CD4-positive, alpha-beta T cell treated with Interleukin-15 for 1 hour (primary cell): ENCODE measurements at places on chromosomes 5 and 9.

GRCh38 chr5:91840412-91840811 lies 457.3 kb upstream of the ARRDC3 start:
- no peak for DNase-seq

DNA sequence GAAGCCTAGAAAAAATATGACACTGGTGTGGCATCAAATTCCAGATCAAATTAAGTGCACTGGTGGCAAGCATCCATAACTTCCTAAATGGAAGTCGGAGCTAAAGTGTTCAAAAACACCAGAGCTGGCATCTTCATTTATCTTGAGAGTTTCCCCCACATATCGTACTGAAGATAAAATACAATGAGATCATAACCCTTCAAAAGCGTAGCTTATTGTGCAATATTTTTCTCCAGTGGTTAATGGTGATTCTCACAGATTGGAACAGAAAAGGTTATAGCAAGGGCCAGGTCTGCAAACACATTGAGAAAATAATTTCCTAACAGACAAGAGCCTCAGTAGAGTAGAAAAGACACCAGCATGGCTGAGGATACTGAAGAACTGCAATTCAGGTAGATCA lies 147.6 kb downstream of the SEMA5A start:
- no peak for DNase-seq

GRCh38 chr9:131697097-131697496 lies 42.8 kb downstream of the RAPGEF1 start:
- DNase-seq, result no peak

- no peak for DNase-seq
Observed at GRCh38 chr5:150774145-150774544, 4.4 kb upstream of the SMIM3 start.

GRCh38 chr9:4792054-4792571 lies 631 bp upstream of the RCL1 start:
- no peak for DNase-seq

- DNase-seq, result no peak
Observed at GRCh38 chr5:157563373-157563928, 12.1 kb downstream of the ADAM19 start.

GRCh38 chr5:124842725-124843595 lies 96.5 kb upstream of the ZNF608 start:
- no peak for DNase-seq

DNA sequence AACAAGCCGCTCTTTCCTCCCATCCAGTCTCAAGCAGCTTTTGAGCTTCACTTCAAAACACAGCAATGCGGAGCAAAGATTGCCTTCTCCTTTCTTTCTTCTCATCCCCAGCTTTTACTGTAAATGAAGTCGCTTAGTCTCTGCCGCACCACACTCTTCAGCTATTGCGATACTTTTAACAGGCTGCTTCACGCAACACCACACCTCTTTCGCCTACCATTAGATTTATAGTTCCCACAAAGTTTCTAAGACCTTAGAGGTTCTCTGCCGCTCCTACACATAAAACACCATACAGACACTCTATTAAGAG lies 711 bp downstream of the PGGT1B start:
- DNase-seq, result no peak

DNA sequence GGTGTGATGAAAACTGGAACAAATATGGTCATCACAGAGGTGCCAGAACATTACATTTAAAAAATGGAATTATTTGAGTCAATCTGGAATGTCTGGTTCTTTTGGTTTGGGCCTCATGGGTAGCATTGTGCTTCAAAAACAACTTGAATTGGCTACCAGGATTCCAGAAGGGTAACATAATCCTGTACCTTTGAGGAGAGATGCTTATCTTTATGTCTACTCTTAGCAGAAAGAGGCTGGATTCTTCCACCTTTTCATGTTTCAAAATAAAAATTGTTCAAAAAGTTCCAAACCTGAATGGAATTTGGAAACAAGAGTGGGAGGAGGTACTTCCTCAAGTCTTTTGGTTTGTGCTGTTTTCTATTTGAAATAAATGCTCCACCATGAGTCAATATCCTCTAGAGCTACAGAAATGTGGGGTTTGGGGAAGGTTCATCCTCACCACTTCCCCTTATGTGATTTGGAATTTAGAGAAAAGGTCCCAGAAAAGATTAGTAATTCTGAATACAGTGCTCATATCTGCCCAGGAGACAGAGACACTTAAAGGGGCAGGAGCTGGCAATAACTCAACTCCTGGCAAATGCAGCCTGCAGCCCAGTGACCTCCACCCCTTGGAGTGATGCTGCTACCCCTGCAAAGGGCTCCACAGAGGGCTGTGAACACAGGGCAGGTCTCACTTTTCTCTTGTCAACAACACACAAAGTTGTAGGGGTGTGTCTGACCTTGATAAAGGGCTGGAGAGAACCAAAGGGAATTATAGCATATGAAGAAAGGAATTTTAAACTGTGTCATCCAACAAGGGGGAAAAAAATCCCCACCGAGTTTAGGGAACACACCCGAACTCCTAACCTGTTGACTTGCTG lies 272.8 kb downstream of the CWC27 start:
- no peak for DNase-seq

DNA sequence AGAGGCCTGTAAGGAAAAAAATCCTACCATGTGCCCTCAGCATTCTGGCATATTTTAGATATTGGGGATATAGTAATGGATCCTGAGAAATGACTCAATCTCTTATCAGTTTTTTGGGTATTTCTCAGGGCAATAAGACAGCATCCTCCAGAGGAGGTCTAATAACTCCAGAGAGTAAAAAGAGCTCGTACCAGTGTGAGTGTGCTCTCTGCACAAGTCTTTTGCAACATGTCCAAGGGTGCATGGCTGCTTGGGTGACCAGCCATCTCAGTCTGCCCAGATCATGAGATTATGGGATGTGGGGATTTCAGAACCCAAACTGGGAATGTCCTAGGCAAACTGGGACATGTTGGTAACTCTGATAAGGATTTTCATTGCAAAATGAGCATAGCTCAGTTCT lies 15.3 kb downstream of the ASPN start:
- no peak for DNase-seq

DNA sequence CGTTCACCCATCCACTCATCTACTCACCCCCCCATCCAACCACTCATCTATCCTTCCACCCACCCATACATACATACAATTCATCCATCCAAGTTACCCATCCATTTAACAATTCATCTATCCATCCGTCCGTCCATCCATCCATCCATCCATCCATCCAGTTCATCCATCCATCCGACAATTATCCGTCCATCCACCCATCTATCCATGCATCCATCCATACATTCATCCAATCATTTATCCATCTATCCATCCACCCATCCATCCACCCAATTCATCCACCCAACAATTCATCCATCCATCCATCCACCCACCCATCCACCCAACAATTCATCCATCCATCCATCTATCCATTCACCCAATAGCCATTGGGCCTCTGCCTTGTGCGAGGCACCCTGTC lies 173.2 kb upstream of the MVB12B start:
- no peak for DNase-seq

DNA sequence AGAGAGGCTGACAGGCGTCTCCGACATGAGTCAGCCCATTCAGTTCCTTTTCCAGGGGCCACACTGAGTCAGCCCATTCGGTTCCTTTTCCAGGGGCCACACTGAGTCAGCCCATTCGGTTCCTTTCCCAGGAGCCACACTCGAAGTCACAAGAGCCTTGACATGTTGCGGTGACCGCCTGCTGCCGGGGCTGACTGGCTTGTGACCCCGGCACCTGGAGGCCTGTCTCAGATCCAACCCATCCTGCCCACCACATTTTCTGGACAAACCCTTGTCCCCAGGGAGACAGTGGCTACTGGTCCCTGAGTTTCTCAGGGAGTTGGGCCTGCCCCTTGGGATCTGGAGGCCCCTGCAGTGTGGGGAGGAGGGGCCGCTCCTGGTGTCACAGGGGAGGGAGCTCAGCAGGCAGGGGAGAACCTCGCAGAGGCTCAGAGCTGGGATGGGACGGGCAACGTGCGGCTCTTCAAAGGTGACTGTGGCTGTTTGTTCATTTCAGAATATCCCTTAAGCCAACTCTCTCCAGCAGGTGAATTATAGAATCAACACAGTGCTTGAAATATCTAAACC lies 40.5 kb upstream of the LPCAT1 start:
- peak; percentile 80 for DNase-seq

DNA sequence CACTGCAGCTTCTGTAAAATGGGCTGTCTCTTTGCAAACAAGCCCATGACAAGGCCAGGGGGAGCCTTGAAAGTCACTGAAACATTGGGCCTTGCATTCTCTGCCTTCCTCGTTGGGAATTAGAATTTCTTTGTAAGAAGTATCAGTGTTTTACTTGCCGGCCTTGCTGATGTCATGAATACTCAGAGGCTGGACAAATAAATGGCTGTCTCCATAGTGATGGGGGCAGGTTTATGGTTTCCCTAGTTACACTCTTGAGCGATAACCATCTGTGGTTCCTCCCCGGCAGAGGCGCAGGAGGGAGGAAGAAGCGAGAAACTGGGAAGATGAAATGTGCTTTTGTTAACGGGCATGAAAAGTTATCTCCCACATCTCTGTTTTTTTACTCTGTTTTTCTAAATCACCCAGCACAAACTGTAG lies 272.7 kb upstream of the PANK3 start:
- DNase-seq, result peak; percentile 47

DNA sequence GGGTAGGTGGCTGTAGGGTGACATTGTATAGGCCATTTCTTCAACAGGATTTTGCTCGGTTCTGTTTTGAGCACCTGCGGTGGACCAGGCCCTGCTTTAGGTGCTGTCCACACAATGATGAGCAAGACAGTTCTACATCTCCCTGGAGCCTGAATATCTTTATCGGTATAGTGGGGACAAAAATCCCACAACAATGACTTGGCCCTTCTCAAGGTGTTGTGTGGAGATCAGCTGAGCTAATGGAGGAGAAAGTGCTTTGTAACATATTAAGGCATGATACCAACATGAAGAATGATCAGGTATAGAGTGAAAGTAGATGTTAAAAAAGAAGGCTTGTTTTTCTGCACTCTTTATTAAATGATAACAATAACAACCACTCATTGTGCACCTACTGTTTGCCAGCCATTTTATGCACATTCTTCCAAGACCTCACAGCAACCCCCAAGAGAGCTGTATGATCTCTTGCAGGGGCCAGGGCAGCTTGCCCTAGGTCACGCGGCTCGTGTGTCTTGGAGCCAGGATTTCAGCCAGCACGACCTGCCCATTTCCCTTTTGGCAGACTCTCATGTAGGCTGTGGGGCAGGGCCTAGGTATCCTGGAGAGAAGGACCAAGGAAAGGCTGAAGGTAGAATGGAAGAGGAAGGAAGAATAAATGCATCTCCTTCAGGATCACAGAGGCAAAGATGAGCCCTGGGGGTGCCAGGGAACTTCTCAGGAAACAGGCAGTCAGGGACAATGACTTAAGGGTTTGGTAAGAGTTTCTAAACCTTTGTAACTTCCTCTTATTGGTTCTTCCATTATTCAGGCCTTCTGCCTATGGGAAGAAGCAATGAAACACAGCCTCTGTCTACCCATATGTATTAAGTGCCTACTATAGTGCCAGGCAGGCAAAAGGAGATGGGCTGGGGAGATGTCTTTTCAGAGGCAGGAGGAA lies 50.0 kb upstream of the PPARGC1B start:
- no peak for DNase-seq

DNA sequence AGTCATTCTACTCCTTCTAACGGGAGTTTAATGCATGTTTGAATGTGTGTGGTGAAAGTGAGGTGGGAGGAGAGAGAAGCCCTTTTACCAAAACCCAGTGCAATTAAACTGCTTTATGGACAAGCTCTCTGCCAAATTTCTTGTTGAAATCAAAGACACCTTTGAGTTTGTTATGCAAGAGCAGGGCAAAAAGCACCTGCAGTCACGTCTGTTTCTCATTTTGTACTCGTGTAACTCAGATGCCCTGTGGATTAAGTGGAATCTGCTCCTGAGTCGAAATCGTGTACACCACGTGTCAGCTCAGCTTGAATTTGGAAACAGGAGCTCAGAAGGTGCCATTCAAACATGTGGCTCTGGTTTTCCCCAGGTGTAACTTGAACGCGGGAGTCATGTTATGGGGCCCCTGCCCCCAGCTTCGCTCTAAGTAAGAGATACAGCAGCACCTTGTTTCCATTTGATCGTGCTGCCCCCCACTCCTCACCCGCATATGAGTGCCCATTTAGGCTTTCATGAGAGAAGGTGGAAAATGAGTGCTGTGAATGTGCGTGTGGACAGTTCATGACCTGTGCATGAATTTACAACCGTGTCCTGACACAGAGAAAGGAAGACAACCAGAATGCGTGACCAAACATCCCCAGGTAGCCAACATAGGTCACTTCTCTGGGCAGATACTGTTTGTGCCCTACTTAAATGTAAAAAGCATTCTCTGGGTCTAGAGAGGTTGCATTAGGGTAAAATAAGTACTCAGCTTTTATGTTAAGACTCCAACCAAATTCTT lies 347.0 kb upstream of the SLC30A5 start:
- DNase-seq, result no peak

- DNase-seq, result no peak
Observed at GRCh38 chr5:59583810-59584562, 309.5 kb downstream of the PDE4D start.

DNA sequence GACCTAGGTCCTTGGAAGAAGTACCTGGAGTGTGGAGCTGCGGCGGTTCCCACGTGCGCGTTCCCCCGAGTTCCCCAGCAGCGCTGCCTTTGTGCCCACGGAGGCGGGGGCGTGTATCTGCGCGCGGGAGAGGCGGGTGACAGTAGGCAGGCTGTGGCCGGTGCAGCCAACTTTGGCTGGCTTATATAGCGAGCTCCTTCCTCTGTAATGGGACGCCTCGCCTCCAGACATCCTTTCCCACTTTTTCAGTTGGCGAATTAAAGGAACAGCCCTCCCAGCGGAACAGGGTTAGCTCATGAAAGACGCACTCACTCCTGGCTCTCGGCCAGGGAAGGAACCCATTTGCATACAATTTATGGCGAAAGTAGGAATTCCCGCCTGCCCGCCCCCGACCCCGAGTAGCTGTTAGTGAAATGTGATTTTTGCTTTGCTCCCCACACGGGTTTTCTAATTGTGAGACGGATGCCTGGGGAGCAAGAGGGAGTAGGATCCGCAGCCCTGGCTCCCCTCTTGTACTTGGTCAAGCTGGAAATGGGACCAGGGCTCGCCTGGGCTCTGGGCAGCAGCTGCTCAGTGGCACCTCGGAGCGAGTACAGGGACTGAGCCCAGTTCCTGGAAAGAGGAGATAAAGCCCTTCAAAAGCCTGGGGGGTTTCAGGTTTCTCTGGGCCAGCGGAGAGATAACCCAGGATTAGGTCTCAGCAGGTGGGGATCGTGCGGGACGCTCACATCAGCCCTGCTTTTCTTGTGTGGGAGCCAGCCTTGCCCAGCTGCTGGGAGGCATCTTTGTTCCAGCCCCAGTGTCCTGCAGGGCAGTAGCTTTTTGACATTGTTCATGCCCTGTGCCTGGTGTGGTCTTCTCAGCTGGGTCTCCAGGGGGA lies at the start of gene TNC:
Gene TNC (minus strand): TSS at position 159 of the 880 bp plus-strand sequence. CDS start 27,139 bp downstream, outside the sequence.
- no peak for DNase-seq
